ENCODE measurements at places on chromosomes 4 and X.

- DNase-seq = no peak
Measured at GRCh38 chr4:123064390-123064789, 142.0 kb upstream of the NUDT6 start.

DNA sequence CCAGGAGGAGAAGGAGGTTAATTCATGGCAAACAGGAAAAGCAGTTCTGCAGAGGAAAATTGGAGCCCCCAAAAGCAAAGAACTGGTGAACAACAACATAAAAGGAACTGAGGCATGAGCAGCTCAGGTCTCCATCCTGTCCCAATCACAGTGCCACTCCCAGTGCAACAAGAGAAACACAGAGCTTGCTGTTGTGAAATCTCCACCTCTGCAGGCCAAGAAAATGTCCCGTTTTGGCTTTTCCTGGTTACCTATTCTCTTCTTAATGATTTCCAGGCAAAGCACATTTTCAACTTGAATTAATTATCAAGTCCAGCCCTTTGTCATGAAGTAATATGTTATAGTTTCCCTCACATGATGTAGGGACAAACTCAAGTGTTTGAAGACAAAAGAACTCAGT lies 778 bp downstream of the C1QTNF7 start:
- DNase-seq = no peak

DNA sequence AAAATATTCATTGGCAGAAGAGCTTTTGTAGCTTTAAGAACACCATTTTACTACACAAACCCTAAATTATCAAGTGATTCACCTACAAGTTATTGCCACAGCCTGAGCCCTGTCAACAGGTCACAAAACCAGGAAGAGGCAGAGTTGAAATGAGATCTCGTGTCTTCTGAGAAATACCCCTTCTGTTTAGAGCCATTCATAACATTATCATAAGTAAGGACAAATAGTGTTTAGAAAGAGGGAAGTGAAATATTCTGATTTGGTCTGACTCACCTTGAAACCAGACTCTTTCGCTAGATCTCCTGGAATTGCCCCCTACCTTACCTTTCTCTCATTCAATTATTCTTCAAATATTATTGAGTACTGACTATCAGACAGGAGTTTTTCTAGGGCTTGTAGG lies 5.9 kb downstream of the ETDB start:
- DNase-seq = no peak

DNA sequence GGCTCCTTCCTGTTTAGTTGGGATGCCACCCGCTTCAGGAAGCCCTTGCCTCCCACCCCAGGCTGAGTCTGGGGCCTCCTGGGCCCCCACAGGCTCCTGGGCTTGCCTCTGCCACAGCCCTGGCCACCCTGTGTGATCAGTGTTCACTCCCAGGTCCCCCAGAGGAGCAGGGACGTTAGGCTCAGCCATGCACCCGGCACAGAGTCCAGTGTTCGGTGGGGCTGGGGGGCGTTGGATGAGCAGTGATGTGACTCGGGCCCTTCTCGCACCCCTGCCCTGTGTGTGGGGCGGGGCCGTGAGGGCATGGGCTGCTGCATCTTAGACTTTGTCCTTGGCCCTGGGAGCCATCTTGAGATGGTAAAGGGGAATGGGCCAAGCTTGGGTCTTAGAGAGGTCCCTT lies 29.9 kb upstream of the HTRA3 start:
- DNase-seq = no peak

DNA sequence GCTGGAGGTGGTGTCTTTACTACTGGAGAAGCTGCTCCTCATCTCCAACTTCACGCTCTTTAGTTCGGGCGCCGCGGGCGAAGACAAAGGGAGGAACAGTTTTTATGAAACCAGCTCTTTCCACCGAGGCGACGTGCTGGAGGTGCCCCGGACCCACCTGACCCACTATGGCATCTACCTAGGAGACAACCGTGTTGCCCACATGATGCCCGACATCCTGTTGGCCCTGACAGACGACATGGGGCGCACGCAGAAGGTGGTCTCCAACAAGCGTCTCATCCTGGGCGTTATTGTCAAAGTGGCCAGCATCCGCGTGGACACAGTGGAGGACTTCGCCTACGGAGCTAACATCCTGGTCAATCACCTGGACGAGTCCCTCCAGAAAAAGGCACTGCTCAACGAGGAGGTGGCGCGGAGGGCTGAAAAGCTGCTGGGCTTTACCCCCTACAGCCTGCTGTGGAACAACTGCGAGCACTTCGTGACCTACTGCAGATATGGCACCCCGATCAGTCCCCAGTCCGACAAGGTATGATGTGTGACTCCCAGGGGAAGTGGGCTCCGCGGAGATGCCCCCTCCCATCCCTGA lies 634 bp downstream of the LRAT start:
- DNase-seq = no peak

GRCh38 chr4:177728361-177729152 lies 286.3 kb upstream of the AGA start:
- DNase-seq = no peak

DNA sequence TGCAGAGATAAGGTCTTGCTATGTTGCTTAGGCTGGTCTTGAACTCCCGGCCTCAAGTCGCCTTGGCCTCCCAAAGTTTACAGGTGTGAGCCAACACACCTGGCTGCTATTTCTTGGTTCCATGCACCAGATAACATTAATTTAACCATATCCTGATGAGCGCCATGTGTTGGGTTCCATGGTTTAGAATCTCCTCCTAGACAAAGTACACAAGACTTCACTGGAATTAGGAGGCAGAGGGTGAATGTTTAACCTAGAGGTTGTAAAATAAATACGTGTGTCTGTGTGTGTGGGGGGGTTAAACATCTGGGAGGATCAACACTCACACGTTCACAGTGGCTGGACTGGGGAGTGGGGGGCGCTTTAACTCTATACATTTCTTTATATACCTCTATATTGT lies 32.4 kb upstream of the SORCS2 start:
- DNase-seq = no peak

- no peak for DNase-seq
Measured at GRCh38 chrX:135432881-135433521, 11.3 kb downstream of the SMIM10L2A start.

GRCh38 chr4:97670703-97671269 lies 472.5 kb downstream of the STPG2 start:
- DNase-seq = no peak

DNA sequence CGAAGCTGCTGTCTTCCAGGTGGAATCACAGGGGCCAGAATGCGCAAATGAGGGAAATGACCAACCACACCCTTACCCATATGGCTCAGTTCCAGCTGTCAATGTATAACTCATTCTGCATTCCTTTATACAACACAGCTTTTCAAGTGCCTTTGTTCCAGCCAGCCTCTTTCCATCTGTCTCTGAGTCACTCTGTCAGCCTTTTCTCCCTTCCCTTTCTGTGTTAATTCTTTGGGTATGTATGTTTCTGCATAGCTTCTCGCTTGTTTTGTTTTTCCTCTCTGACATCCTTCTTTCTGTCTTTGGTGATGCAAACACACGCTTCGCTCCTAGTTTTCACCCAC lies 54.5 kb downstream of the RS1 start:
- no peak for DNase-seq

DNA sequence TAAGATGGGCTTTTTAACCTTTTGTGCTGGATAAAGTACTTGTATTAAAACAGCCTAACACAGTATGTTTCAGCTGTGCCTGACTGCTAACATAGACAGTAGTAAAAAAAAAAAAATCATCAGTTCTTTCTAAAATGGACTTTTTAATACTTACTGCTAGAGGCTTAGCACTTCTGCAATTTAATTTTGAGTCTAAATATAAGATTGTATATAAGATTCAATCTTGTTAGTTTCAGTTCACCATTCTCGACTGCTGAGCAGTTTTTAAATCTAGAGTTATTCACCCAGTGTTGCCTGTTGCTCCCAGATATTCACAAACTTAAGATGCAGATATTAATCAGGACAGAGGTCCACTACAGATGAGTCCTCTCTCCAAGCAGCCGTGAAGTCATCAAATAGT lies 6.8 kb downstream of the PLA2G12A start:
- no peak for DNase-seq

- DNase-seq = no peak
Measured at GRCh38 chrX:151030845-151031244, 47.7 kb downstream of the HMGB3 start.

- DNase-seq = no peak
Measured at GRCh38 chr4:32564626-32565025, 1844.5 kb downstream of the PCDH7 start.

- no peak for DNase-seq
Measured at GRCh38 chrX:39654183-39654925, 443.4 kb downstream of the BCOR start.

- DNase-seq = no peak
Measured at GRCh38 chrX:129043138-129043537, 480.2 kb downstream of the SMARCA1 start.

DNA sequence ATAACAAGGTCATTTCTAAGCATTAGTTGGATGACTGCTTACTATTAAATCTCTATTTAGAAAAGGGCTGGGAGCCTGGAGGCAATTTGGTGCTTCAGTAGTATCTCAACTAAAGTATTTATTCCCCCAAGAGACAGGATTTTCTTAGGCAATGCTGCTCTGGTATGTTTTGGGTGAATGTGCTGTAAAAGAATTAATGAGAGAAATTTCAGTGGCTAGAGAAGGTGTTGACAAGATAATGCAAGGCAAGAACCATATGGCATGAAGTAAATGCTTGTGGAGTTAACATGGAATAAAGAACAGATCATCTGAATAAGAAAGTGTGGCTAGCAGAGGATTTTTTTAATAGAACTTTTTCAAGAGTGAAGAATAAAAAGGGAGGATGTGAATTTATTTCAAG lies 3.9 kb downstream of the CYP2U1 start:
- no peak for DNase-seq

DNA sequence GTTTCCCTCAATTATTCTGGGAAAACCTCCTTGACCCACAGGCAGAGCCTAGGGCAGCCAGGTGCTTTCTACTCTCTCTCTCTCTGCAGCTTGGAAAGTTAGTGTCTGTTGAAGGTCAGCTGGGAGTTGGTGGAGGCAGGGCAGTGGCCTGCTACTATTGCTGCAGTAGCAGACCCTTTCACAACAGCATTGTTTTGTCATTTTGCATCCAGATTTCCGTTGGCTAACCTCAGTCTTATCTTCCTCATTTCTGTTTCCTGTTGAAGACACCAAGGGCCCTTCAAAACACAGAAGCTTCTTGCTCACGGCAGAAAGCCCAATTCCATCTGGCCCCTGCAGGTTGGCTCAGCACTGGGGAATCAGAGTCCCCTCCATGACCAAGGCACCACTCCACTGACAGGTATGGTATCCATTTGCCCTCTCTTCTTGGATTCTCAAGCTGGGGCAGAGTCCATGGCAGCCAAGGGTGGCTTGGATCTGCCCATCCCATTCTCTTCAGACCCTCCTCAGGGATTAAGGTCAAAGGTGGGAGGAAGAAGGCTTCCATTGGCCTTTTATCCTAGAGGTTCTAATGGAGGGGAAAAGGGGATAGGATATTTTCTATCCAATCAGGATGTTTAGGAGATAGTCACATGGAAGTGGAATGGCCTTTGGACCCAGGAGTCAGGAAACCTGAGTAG lies 24.6 kb downstream of the VSIG4 start:
- no peak for DNase-seq

GRCh38 chr4:94759767-94760211 lies 2.0 kb downstream of the BMPR1B start:
- DNase-seq = no peak

GRCh38 chrX:21675931-21676330 lies 17.8 kb upstream of the KLHL34 start:
- no peak for DNase-seq

DNA sequence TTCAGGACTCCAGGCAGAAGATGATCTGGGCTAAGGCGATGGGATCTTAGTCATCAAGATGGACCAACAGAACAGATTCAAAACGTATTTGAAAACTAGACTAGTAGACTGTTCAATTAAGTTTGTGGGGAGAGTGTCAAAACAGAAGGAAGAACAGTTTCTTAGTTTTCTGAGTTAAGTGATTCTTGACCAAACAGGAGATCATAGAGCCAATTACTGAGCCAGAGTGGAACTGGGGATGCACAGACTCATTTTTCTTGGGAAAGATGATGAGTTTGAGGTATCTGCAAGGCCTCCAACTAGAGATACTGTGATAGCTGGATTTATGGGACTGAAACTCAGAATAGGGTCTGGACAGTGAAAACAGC lies 119.5 kb downstream of the REELD1 start:
- DNase-seq = no peak

DNA sequence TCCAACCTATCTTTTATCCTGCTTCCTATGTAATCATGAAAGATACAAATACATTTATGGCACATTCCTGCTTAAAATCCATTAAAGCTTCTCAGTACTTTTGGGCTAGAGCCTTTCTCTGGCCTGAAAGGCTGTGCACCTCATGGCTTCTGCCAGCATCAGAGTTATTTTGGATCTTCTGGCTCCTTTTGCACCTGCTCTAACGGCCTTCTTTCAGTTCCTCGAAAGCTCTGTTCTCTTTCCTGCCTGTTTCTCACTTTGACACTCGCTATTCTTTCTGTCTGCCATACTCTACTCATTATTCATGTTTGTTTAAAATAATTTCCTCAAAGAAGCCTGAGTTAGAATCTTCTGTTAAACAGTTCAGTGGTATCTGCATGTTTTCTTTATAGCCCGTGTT lies 86.0 kb downstream of the LRP2BP start:
- no peak for DNase-seq

DNA sequence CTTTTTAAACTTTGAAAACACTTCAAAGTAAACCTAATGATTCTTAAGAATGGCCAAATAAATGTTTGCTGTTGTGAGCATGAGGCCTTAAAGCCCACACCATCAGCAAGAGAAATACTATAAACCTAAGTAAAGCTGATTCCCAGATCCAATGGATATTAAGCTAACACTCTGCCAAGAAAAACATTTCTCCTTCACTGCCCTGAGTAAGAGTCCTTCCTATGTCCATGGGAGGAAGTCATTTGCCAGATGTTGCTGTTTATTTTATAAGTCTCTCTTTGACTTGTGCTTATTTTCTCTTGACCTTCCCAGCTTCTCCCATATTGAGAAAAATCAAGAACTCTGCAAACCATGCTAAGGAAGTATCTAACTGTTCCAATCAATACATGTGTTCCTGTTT lies 154.3 kb upstream of the EDNRA start:
- DNase-seq = no peak

DNA sequence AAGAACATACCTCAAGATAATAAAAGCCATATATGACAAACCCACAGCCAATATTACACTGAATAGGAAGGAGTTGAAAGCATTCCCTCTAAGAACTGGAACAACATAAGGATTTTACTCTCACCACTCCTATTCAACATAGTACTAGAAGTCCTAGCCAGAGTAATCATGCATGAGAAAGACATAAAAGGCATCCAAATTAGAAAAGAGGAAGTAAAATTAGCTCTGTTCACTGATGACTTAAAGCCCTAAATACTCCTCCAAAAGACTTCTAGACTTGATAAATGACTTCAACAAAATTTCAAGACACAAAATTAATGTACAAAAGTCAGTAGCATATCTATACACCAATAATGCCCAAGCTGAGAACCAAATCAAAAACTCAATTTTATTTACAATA lies 235.7 kb downstream of the NKX6-1 start:
- no peak for DNase-seq

- DNase-seq = no peak
Measured at GRCh38 chr4:158313566-158313965, 103.3 kb downstream of the TMEM144 start.

GRCh38 chrX:20352935-20353336 lies 86.2 kb upstream of the RPS6KA3 start:
- no peak for DNase-seq
